ENCODE measurements at places on chromosomes 11 and 22.

- DNase-seq: no peak
Observed at GRCh38 chr11:115894176-115894575, 390.0 kb upstream of the CADM1 start.

DNA sequence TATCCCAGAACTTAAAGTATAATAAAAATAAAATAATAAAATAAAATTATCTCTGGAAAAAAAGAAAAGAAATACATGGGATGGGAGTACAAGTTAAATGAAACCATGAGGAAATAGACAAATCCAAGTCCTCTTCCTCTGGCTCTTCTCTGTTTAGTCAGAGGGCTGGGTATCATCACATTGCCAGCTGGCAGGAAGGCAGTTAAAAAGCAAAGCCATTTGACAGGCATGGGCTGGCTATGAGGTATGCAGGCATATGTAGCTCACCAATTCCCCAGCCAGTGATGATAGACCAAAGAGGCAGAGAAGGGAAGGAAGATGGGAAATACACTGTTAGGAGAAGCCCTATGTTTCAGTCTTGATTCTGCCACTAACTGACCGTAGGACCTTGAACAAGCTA lies 6.5 kb downstream of the LYVE1 start:
- no peak for DNase-seq

DNA sequence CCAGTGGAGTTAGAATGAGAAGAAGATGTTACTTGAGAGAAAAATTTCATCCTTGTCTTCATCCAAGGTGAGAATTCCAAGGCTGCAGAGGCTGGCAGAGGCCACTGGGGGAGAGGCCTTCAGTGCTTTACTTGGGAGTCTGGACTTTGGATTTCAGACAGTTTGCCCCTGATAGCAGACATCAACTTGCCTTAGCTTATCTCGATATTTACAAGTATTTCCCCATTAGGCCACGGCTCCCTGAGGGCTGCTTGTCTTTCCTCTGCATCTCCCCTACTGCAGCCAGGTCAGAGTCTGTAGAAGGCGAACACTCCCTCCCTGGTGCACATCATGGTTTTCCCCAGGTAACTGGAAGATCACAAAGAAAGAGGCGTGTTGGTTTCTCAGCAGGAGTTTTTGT lies 29.9 kb upstream of the BSX start:
- no peak for DNase-seq

- DNase-seq: no peak
Observed at GRCh38 chr11:57214098-57214417, 23.0 kb downstream of the APLNR start.

DNA sequence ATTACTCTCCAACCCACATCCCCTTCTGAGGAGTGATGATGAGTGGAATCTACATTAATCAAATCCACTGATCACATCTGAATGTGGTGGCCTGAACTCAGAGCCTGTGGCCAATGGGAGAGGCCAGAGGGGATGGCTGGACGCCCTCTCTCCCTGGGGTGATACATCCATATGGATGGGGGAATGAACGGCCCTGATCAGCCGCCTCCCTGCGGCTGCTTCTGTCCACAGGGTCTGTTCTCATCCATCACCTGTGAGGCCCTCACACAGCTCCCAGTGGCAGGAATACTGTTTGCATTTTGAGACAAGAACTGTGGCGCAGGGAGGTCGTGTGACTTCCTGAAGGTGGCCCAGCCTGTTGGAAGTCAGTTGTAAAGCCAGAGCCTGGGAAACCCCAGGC lies 78.3 kb upstream of the SHISAL1 start:
- DNase-seq: no peak

DNA sequence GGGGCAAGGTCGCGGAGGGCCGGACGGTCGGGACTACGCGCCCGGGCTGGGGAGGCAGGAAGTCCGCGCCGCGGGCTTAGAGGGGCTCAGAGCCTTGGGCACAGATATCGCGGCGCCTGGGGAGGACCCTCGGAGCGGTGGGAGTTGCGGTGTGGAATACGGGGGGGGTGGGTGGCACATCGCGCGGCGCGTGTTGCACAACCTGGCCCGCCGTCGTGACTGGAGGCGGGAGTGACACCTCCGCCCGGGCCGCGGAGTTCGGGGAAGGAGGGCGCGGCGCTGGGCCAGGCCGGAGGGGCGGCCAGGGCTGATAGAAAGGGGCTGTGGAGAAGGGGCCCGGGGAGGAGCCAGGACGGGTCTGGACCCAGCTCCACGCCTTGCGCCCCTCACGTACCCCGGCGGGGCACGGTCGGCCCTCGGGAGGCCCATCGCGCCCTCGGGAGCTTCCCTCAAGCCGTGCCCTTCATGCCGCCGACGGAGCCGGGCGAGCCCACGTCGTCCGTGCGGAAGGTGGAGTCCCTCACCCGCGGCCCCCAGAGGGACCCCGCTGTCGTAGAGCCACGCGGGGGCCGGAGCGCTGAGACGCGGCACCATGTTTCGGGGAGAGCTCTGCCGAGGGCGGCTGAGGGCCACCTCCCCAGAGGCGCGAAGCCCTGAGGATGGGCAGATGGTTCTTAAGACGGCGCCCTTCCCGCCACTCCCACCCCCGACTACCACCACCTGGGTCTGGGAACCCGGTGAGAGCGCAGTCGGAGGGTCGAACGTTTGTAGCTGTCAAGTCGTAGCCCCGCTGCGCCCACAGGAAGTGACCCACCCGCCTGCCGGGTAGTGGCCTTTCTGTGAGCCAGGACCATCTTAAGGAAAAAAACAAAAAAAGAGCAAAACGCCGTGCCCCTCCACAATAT lies 729 bp downstream of the IL17RA start:
- no peak for DNase-seq

GRCh38 chr11:73306977-73307322 lies 1.1 kb upstream of the ARHGEF17 start:
- no peak for DNase-seq

DNA sequence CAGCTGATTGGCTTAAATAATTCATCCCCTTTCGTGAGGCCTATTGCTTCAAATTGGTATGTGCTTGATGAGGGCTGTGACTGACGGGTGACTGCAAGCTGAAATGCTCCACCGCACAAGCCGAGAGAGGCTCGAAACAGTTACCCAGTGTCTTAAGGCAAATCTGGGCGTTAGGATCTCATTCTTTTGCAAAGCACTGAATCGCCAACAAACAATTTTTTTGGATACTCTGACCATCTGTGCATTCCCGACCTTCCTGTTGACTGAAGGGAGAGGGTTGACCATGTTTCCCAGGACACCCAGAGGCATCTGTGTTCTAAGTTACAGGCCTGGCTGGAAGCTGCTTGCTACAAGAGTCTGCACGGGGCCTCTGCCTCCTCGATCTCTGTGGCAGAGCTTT lies 32.1 kb downstream of the CACNG2 start:
- no peak for DNase-seq

Measured in GM18507 (cell line).